T-helper 2 cell treated with Interferon-gamma antibody and Interleukin-4, amounts not matched to agents 5 μg/mL and 100 μg/mL, for 36 hours (primary cell): ENCODE measurements at places on chromosomes 11 and 22.

GRCh38 chr22:35892192-35892591 lies 136.4 kb downstream of the RBFOX2 start:
- DNase-seq: no peak

GRCh38 chr22:24002272-24002671 lies 3.0 kb downstream of the GSTT4 start:
- DNase-seq: no peak

DNA sequence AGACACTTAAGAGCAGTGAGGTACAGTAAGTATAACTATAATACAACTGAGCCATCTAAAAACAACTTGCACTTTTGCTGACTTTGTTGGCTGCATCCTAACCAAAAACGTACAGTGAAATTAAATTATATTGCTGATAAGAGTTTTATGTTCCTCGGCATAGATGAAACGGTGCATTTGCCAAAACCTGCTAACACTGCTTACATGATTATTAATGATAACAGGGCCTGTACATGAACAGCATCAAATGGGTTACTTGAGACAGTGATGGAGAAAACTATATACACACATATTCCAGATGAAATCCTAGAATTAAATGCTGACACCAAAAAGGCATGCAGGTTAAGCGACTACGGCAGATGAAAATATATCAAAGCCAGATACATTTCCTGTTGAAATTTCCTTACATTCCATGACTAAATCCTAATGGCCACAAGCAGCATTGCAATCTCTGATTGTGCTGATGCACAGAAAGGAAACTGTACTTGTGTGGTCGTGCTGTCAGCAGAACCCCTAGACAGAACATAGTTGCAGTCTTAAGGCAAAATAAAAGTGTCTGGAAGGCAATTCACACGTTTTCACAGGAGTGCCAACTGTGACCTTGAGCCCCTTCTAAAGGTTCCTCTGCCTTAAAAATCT lies 143.9 kb downstream of the CADM1 start:
- no peak for DNase-seq

- no peak for DNase-seq
These were observed 8.9 kb downstream of the IMMP1L start for GRCh38 chr11:31500560-31500959.

GRCh38 chr11:45275828-45276227 lies 10.3 kb downstream of the SYT13 start:
- no peak for DNase-seq
